ENCODE measurements at places on chromosomes 16 and 17. TPM values are rescaled to one million over a fixed set of nuclear protein-coding genes. Genes with fewer than 3 reads are reported as not detected.

MNT gene
- total RNA-seq = 3.7 TPM

NT5M gene
- total RNA-seq = 15.7 TPM

CD300E gene
- total RNA-seq = 0.26 TPM

DHX8 gene
- total RNA-seq = 24.0 TPM

TOX3 gene
- total RNA-seq = 0.47 TPM

HBQ1 gene
- not detected for total RNA-seq

WSCD1 gene
- 4.8 TPM for total RNA-seq

TP53TG3 gene
- total RNA-seq = not detected

DYNLL2 gene
- 14.5 TPM for total RNA-seq
